Effector memory CD8-positive, alpha-beta T cell (primary cell): ENCODE measurements at places on chromosomes 11 and 22.

DNA sequence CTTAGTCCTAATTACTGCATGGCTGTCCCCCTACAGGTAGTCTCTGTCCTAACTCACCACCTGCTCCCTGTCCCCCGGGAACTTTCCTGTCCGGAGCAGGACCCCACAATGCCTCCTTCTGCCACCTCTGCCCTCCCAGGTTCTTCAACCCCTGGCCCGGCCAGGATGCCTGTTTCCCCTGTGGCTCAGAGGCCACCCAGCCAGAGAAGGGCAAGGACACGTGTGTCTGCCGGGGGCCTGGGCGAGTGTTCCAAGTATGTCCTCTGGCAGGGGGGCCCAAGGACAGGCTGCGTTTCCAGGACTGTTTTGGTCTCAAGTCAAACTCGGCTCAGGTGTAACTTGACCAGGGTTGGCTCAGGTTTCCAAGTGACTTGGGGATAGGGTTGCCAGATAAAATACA is 63.8 kb downstream of the BTG4 start:
- DNase-seq = no peak

DNA sequence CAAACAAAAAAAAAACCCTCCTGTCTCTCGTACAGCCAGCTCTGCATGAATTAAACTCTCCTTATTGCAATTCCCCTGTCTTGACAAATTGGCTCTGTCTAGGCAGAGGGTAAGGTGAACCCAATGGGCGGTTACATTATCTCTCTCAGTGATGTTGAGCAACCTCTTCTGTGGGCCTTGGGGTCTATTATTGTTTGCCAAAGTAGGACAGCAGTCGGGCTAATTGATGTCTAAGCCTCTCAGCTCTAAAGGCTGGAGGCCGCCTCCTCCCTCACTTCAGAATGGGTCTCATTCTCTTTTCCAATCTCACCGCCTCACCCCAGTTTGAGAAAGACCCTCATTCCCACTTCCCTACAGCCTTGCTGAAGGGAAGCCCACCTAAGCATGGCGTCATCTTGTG is 1.3 kb upstream of the SLC25A45 start:
- DNase-seq = no peak

- no peak for DNase-seq
Observed at GRCh38 chr11:40139536-40139935, 1319.9 kb downstream of the LRRC4C start.

- no peak for DNase-seq
Observed at GRCh38 chr11:95230810-95231126, 234 bp downstream of the SESN3 start.

DNA sequence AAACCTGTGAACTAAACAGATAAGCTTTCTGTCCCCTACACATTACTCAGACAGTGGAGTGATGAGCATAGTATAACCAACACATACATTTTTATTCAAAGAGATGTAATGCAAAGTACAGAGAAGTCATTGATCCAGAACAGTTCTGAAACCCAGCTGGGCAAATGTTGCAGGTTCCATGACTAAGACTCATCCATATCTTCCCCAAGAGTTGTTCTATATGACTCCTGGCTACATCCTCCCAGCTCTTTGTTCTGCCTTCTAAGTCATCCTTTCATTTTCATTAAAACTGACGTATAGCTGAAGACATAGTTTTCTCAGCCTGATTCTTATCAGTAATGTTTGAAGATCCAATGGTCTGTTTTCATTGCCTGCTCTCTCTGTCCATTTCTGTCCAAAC is 47.3 kb downstream of the PLAAT5 start:
- no peak for DNase-seq

DNA sequence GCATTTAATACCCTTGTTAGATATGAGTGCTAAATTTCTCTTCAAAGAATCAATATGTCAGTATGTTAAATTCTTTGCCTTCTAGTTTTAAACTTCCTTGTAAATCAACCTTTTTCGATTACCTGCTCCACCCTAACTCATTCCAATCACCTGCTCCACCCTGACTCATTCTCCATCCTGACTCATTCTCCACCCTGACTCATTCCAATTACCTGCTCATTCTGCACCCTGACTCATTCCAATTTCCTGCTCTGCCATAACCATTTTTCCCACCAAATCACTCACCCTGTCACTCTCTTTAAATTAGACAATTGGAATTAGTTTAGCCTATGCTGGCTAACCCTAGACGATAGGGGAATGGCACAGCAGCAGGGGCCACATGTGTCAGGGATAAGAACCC is 519.5 kb upstream of the LRRC4C start:
- DNase-seq = no peak

- DNase-seq = no peak
Observed at GRCh38 chr22:50305393-50305922, 2.0 kb downstream of the PLXNB2 start.

GRCh38 chr11:71079795-71080194 is 172.6 kb downstream of the SHANK2 start:
- DNase-seq = no peak

DNA sequence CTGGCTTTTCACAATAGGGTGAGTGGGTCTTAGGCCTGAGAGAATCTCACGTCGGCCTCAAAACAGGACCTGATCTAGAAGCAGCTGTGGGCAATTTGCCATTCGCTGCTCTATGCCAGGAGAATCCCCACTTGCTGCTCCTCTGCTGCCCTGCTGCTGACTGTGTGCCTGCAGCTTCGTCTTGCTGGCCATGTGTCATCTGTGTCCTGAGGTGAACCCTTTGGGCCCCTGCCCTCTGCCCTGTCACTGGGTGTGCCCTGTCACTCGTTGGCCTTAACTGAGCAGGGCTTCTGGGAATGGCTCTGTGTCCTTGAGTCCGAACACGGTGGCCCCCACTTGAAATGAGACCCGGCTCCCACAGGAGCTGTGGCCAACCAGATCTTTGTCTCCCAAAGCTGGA is 6.2 kb downstream of the NAA40 start:
- no peak for DNase-seq

DNA sequence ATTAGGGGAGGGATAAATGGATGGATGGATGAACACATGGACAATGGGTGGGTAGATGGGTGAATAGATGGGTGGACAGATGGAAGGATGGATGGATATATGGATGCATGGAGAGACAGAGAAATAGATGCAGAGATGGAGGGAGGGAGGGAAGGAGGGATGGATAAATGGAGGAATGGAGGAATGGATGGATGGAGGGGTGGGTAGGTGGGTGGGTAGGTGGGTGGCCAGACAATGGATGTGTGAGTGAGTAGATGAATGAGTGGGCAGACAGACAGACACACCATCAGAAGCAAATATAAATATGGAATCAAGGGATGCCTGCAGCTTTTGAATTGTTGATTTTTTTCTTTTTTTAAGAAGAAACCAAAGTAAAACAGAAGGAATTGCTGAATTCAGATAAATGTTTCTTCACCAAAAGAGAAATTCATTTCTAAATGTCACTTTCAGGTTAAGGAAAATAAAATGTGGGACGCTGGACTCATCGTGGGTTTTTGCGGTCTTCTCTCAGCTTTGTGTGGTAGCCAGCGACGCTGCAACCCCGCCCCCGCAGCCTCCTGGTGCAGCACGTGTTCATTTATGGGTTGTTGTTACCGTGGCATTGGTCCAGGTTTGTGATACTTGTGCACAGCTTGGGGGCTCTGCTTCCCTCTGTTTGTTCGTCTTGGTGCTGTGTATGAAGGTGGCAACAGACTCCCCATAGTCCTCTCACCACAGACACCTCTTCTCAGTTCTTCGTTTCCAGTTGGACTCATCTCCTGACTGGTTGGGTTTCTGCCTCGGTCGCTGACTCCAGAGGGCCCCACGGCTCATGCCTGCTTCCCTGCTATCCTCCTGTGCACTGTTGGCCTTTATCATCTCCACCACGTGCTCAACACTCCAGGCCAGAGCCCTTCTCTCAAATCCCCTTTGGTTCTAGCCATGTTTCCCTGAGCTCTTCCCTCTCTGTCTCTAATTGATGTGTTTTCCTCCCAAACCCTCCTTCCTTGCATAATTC is 76.4 kb downstream of the CDKN1C start:
- DNase-seq = no peak

DNA sequence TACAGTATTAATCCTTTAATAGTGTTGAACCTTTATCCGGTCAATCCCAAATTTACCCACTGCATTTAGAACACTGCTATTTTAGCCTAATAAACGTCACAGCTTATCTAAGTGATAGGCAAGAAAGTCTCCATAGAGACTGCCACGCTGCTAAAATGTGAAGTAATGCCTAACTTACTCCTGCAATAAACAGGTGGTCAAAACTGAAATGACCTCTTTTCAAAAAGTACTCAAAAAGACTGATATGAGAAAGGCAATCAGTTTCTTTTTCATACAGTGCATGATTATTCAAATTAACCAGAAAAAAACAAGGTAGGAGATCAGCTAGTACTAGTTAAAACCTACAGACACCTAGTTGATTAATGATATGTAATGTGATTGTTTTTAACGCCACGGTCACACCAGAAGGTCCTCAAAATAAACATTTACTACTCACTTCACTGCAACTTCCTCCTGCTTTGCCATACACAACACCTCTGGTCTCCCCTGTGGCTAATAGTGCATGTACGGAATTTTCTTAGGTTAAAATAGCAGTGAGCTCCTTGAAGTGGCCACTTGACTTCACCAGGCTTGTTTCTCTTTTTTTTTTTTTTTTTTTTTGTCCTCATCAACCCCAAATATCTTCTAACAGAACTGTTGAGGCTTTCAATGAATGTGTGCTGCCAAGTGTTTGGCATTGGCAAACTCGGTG is 8.8 kb downstream of the ATP5MG start:
- no peak for DNase-seq

DNA sequence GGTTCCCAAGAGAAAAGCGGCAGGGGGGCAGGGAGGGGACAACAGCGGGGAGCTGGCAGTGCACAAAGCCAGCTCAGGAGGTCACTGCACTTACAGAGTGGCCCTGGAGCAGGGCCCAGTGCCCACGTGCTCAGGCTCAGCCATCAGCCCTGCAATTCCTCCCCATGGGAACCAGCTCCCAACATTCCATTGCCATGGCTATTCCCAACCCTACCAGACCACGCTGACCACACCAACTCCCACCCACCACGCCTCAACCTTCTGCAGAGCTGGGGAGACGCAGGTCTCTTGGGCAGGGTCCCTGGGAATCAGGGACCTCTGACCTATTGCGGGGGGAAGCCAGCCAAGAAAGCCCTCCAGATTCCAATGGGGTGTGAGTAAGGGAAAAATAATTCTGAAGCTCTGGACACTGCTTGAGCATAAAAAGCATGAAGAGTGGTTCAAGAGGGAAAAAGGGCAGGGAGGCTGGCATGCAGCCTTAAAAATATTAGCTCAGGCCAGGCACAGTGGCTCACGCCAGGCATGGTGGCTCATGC is 38.3 kb upstream of the TFIP11 start:
- DNase-seq = no peak

DNA sequence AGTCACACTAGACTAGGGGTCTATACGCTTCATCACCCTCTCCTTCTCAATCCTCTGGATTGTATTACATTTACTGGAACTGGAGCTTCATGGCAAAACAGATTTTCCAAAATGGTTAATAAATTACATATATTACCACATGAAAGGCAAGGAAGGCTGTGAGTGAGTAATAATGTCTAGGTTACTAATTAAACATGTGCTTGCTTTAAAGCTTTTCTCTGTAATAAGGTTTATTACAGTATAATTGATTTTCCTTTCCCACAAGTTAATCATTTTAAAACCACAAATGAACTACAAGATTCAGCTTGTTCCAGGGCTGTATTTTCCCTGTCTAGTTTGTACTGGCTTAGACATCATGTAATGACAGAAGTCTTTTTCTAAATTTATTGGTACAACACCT is 25.6 kb downstream of the MMP13 start:
- DNase-seq = no peak

DNA sequence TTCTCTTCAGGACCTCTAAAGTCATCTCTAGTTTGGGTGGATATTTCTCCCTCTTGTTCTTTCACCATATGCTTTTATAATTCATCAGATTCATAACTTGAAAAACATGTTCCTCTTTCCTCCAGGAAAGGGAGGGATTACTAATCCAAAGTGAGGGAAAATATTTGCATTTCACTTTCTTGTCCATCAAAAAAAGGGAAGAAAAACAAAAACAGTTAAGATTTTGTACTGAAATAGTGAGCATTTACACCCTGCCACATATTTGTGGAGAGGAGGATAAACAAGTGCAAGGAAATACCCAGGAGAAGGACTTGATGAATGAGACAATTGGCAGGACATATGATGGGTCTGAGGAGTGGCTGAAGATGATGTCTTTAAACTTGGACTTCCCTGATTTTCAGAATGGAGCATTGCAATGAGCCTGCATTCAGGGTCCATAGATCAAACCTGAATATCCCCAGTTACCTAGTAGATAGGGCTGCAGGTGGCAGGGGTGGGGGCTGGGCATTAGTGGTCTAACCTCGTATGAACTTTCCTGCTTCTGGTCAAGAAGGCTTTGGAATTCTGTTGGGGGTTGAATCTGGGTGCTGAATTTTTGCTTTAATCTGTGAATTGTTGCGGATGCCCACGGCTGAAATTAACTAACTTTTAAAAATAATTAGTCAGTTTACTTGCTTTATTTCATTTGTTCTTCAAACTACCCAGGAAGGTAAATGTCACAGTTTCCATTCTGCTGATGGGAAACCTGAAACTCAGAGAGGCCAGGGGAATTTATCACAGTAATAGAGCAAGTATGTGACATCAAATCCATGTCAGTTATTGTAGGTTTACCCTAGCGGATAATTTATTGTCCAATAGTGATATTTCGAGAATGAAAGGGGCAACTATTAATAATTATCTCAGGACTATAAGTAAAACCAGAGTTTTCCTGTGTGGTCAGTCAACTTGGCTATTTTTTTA is 36.9 kb upstream of the TMEM123 start:
- DNase-seq = no peak

GRCh38 chr11:39542460-39542859 is 1917.0 kb downstream of the LRRC4C start:
- DNase-seq = no peak

GRCh38 chr11:71490044-71490730 is 36.9 kb upstream of the KRTAP5-7 start:
- no peak for DNase-seq

DNA sequence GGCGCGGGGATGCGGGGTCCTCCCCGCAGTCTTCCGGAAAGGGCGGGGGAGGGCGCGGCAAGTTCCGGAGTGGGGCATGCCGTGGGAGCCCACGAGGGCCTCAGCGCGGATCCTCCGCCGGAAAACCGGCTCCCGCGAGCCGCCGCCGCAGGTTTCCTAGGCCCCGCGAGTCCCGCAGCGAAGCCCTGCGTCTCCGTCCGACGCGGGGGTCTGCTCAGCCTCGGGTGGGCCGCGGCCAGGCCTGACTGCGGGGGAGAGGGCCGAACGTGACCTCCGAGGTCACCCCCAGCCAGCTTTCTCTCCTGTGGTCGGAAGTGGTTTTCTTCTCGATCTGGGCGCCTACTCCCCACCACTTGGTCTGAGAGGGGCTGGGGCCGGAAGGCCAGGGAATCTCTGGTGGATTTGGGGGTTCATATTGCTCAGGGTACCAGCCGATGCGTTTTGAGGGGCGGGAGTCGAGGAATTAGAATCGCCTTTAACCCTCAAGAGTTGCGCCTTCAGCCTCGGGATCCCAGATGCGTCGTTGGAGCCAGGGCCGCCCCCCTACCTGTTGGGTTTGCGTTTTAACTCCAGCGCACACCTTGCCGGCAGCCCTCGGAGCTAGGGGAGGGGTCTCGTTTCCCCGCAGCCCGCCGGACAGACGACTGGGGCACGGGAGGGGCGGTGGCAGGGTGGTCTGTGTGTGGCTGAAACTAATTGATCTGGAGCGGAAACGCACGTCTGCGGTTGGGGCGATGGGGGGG is 3.6 kb upstream of the CCND1 start:
- no peak for DNase-seq
